ENCODE measurements at places on chromosomes 2 and 18.

- DNase-seq, result no peak
- no peaks in the 10 kb centered on the region for H3K27me3 ChIP-seq
- H3K4me1 ChIP-seq, result no peaks in the 10 kb centered on the region
- no peak overlapping the region for H3K4me3 ChIP-seq
Measured at GRCh38 chr2:31083234-31083993, 54.8 kb downstream of the GALNT14 start.

GRCh38 chr2:57906152-57906732 lies 140.4 kb upstream of the VRK2 start:
- no peak overlapping the region for H3K4me3 ChIP-seq
- no peaks in the 10 kb centered on the region for H3K36me3 ChIP-seq
- no peaks in the 10 kb centered on the region for H3K4me1 ChIP-seq
- DNase-seq, result no peak
- H3K27me3 ChIP-seq, result no peaks in the 10 kb centered on the region
- H3K27ac ChIP-seq, result no peak overlapping the region

- no peaks in the 10 kb centered on the region for H3K27me3 ChIP-seq
- DNase-seq, result no peak
- H3K4me3 ChIP-seq, result no peak within 1 kb of the TSS
Measured at GRCh38 chr2:134253804-134254203, at the start of gene MGAT5. TSS of gene MGAT5 (plus strand) at chr2:134254072. CDS start at chr2:134254404, 332 bp downstream.

DNA sequence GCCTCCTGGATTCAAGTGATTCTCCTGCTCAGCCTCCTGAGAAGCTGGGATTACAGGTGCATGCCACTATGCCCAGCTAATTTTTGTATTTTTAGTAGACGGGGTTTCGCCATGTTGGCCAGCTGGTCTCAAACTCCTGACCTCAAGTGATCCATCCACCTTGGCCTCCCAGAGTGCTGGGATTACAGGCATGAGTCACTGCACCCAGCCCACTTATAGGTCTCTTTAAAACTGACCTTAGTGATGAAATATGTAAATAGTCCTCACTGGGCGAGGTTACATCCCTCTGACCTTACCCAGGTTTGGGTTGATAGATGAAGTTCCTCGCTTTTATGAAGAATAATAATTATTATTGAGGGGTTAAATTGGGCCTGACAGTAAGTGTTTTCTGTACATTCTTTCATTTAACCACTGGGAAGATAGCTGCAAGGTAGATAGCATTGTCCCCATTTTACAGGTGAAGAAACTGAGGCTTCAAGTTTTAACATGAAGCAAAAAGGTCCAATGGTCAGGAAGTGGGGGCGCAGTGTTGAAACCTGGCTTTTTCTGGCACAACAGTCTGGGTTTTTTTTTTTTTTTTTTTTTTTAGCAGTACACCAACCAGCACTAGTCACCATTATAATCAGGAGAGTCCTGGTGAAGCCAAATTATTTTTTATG lies 174.8 kb upstream of the EPAS1 start:
- H3K4me1 ChIP-seq, result no peaks in the 10 kb centered on the region
- no peak overlapping the region for H3K4me3 ChIP-seq
- no peaks in the 10 kb centered on the region for H3K36me3 ChIP-seq
- H3K27me3 ChIP-seq, result no peaks in the 10 kb centered on the region
- H3K27ac ChIP-seq, result no peak overlapping the region

DNA sequence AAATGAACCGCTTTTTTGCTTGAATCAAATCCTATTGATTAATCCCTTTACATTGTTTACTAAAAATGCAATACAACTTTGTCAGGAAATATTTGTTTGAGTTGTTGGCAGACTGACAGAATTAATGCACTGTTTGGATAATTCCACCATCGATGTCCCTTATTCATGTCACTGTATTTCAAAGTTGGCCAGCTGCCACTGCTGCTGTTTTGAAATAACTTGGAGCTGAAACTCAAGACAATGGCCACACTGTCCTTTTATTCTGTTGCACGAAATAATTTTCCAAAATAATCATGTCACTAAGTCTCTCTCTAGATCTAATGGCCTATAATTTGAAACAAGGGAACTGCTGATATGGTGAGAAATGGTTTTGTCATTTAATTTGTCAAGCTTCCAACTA lies 55.2 kb upstream of the PAX3 start:
- H3K4me1 ChIP-seq, result no peaks in the 10 kb centered on the region
- H3K4me3 ChIP-seq, result no peak overlapping the region
- no peaks in the 10 kb centered on the region for H3K36me3 ChIP-seq
- no peaks in the 10 kb centered on the region for H3K27me3 ChIP-seq
- no peak for DNase-seq

GRCh38 chr2:231667496-231667895 lies 40.8 kb upstream of the PTMA start:
- no peaks in the 10 kb centered on the region for H3K27me3 ChIP-seq
- H3K27ac ChIP-seq, result no peak overlapping the region
- H3K4me3 ChIP-seq, result no peak overlapping the region
- no peak for DNase-seq
- no peaks in the 10 kb centered on the region for H3K36me3 ChIP-seq
- H3K4me1 ChIP-seq, result peaks cover 5% of the 10 kb centered on the region

All from CD8-positive, alpha-beta memory T cell (primary cell).